ENCODE measurements at places on chromosomes 7 and 10.

- peak; percentile 20 for DNase-seq
Observed at GRCh38 chr10:73774637-73775036, 7.2 kb upstream of the CHCHD1 start.

DNA sequence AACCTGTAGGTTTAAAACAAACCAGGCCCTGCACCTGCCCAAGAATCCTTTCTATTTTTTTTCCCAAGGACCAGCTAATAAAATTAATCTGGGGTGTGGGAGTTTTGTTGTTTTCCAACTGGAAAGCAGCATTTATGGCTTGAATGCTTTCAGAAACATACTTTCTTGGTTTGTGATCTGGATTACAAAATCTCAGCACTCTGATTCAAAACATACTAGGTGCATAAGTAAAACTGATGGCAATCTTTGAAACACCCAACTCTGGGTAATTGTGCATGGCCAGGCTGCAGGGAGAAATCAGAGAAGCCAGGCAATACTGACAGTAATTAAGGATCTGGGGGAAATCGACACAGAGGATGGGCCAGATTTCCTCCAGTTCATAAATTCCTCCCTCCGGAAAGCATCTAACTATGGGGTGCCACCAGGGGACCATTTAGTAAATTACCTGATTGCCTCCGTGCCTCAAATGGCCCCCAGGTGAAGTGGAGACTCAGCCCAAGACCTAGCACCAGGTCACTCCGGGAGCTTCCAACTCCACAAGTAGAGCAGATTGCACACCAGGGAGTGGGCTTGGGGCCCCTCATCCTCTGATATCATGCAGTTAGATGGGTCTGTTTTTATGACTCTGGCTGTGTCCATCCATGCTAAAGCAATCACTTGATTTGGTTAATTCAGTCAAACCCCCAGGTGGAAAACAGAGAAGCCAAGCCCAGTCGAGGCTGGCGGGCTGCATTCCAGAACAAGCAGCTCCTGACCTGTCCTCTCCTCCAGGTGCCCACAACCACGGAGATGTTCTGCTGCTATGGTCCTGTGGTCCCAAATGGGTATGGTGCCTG, 15.2 kb upstream of the C10orf53 start:
- no peak for DNase-seq

- no peak for DNase-seq
Observed at GRCh38 chr10:120970595-120971529, 119.7 kb downstream of the WDR11 start.

DNA sequence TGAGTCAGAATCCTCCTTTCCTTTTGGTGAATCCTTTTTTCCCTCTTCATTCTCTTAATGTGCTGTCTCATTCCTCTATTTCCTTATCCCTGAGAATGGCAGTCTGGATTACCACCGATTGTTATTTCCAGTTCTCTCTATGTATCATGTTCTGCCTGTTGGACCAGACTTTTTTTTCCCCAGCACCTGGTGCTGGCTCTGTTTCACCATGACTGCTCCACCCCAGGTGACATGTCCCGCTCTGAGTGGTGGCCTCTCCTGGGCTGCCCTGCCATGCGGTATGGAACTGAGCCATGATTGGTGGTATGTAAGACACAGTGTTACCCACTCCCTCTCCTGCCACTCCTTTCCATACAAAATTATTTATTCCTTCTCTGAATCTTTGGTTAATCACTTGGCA, 399.9 kb downstream of the GATA3 start:
- DNase-seq = no peak

DNA sequence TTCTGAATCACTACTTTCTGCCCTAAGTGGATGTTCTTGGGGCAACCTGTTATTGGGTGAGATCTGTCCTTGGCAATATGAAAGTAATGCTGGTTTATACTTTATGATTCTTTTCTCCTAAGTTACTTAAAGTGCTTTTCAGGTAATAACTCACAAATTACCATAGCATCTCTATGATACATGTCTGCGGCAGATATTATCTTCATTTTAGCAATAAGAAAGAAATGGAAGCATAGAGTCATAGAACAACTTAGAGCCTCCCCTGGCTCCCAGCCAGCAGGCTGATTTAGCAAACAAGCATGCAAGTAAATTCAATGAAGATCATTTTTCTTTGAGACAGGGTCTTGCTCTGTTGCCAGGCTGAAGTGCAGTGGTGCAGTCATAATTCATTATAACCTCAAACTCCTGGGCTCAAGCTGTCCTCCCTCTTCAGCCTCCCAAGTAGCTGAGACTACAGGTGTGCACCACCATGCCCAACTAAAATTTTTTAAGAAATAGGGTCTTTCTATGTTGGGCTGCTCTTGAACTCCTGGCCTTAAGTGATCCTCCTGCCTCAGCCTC, 38.1 kb upstream of the GRM8 start:
- DNase-seq = no peak

DNA sequence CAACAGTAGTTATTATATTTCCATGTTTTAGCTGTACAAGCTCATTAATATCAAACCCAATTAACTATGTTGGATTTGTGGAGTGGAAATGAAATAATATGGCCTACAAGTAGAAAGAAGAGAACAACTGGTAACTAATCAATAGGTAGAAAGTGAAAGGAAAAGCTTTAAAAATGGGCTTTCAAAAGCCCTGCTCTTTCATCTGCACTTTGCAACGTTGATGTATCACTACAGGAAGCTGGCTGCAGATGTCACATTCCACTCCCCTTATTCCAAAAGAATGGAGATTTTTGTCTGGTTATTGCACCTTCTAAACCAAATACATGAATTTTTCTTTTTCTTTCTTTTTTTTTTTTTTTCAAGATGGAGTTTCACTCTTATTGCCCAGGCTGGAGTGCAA, 11.7 kb upstream of the MKI67 start:
- no peak for DNase-seq

DNA sequence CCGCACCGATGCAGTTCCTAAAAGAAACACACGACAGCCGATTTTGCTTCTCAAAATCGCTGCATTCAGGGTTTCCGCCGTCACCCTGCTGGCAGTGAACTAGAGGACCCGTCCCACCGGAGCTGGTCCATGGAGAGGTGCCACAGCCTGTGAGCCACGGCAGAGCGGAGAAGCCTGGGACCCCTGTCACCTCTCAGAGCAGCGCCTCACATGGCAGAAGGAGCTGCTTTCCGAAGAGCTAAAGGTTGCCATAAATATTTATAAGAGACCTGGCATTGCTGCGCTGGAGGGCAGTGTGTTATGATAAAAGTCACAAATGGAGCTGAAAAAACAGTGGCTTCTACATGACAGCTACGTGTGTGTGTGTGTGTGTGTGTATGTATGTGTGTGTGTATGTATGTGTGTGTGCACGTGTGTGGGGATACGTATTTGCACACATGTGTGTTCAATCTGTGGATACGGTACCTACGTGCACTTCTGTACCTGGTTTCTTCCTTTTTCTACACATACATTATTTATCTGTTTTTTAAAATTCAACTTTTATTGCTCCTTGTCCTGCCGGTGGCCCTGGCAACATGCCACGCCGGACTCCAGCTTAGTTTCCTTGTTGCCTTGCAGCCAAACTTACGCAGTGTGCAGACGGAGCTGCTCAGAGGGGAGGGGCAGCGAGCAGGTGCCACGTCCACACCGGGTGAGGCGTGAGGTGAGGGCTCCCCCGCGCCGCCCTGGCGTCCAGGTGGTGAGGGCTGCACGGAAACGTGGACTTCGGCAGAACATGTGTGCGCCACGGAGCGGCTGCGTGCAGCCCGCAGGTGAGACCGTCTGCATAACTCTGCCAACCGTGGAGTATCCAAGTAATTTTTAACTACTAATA, 115.2 kb upstream of the PITRM1 start:
- DNase-seq = no peak

DNA sequence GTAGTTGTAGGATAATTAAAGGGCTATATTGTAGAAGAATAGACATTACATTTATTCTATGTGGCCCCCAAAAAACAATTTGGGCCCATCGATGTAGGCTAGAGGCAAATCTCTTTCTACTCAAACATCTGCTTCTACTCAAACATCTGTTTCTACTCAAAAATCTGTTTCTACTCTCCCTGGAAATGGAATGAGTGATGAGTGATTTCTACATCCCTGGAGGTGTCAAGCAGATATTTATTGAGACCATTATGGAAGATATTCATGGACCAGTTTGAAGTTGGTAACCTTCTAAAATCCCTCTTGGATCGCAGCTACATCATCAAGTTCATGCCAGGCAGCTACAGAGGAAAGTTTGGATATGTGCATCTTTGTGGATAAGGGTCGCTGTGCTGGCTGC, 5.1 kb upstream of the PLPP4 start:
- DNase-seq = no peak

GRCh38 chr7:38585572-38586354, 45.4 kb downstream of the AMPH start:
- DNase-seq = no peak

DNA sequence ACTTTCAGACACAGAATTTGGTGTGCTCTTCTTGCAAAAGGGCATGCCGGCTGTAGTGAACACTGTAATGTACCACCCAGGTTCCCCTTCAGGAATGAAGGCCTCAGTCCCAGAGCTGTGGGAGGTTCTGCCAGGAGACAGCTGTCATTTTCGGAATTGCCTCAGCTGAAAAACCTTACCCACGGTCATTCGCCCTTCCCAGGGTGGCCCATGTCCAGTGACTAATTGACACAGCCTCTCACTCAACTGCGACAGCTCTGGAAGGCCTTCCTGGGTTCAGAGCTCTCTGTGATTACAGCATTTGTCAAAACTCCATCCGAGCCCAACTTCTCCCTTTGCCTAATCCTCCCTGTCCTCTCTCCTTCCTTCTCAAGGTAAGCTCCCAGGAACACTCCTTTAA, 43.7 kb upstream of the WAC start:
- no peak for DNase-seq

- no peak for DNase-seq
Observed at GRCh38 chr7:44408596-44408995, 81.9 kb downstream of the NUDCD3 start.

- no peak for DNase-seq
Observed at GRCh38 chr10:71613877-71614276, 105.7 kb downstream of the C10orf105 start.

- no peak for DNase-seq
Observed at GRCh38 chr7:82443036-82443546, 486 bp downstream of the CACNA2D1 start.

DNA sequence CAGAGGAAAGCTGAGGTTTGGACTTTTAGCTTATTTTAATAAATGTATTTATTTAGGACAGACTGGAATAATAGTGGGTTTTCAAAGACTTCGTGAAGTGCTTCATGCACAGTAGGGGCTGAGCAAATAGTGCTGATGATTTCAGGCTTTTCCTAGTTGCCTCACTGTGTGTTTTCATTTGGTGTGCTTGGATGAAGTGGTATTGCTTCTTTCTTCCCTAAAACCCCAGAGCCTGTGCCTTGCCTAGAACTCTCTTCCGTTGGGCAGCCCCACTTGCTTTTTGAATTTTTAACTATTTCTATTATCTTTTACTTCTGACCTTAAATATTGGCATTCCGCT, 49.6 kb downstream of the ARID5B start:
- no peak for DNase-seq

DNA sequence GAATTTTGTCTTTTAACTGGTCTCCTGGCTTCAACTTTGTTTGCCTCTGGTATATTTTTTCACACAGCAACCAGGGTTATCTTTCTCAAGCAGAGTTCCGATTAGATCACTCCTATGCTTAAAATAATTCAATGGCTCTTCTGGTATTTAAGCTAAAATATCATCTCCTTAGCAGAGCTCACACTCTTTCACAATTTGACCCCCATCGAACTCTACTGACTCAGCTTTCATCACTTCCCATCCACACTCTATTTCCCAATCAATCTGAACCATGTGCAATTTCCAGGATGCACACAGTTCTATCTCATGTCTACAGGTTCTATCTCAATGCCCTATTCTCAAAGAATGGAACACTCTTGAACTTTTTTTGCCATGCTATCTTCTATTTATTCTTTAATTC, 809.5 kb downstream of the GRID1 start:
- DNase-seq = no peak

- no peak for DNase-seq
Observed at GRCh38 chr10:129417870-129418269, 49.2 kb upstream of the MGMT start.

- peak; percentile 55 for DNase-seq
Observed at GRCh38 chr7:518630-519483, 789 bp downstream of the PDGFA start.

GRCh38 chr7:76089865-76090475, 42.1 kb downstream of the MDH2 start:
- no peak for DNase-seq

GRCh38 chr7:24705461-24705954, 51.8 kb downstream of the GSDME start:
- no peak for DNase-seq

GRCh38 chr7:143049362-143049761, 2.8 kb upstream of the OR6V1 start:
- no peak for DNase-seq

DNA sequence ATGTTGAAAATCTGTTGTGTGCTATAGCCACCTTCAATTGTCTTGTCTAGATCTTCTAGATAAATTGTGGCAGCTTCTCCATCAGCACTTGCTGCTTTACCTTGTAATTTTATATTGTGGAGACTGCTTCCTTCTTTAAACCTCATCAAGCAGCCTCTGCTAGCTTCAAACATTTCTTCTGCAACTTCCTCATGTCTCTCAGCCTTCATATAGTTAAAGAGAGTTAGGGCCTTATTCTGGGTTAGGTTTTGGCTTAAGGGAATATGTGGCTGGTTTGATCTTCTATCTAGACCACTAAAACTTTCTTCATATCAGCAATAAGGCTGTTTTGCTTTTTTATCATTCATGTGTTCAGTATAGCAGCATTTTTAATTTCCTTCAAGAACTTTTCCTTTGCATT, 128.2 kb downstream of the ADAM22 start:
- no peak for DNase-seq

DNA sequence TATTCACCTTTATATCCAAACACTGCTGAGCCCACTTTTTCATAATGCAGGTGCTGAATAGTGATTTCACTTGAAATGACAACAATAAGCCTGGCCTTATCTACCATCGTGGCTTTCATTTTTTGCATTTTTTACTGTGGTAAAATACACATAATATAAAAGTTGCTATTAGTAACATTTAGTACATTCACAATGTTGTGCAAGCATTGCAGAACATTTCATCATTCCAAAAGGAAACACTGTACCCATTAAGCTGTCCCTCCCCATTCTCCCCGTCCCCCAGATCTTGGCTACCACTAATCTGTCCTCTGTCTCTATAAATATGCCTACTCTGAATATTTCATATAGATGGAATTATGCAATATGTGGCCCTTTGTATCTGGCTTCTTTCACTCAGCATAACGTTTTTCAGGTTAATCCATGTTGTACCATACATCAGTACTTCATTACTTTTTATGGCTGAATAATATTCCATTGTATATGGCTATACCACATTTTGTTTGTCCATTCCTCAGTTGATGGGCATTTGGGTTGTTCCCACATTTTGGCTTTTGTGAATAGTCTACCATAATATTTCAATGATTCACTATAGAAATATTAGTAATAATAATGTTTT, 68.5 kb upstream of the ARID5B start:
- DNase-seq = no peak

Measured in activated CD4-positive, alpha-beta T cell treated with anti-CD3 and anti-CD28 coated beads, Interleukin-2, Interleukin-6, amounts not matched to agents 100 ng/mL and 50 ng/mL, durations not matched to agents 16 hours and 8 hours (primary cell).